ENCODE measurements at places on chromosomes 4 and X. TPM values are rescaled to one million over a fixed set of nuclear protein-coding genes. Genes with fewer than 3 reads are reported as not detected.

TRIM75 gene
- total RNA-seq: not detected

LGI2 gene
- not detected for total RNA-seq

DNA sequence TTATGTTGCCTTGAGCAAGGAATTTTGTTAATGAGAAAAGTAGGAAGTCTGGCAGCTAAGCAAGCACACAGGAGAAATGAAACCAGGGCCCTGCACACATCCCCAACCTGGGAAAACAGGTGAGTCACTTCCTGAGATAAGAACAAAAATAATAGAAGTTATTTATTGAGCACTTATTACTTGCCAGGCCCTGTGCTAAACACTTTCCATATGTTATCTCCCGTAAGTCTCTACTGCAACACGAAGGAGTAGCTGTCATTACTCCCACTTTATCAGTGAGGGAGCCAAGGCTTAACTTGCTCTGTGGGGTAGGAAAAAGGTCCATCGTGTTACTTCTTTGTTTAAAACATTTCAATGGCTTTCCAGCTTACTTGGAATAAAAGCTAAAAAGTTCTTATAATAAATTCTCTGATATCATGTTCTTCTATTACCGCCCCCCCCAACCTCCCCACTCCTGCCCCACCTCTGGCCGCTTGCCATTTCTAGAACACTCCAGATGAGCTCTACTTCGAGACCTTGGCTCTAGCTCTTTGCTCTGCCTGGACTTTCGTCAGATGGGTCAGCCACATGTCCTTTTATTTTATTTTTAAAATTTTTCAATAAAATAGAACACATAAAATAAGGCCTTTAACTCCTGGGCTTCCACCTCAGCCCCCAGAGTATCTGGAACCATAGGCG, 36.3 kb upstream of the PLAC8 start:
- no peak for DNase-seq

DNA sequence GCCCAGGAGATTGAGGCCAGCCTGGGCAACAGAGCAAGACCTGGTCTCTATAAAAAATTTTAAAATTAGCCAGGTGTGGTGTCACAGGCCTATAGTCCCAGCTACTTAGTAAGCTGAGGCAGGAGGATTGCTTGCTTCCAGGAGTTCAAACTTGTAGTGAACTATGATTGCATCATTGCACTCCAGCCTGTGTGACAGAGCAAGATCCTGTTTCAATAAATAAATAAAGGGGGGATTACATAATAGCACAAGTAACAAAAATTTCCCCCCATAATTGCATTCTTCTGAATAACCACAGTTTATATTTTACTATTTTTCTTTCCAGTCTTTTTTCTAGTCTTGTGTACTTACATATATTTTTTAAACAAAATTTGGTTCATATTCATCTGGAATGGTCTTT, 135.6 kb downstream of the CHIC2 start:
- no peak for DNase-seq
